Non-pigmented ciliary epithelial cell (primary cell): ENCODE measurements at places on chromosomes 5 and 9.

GRCh38 chr5:95426227-95426626 is 35.1 kb downstream of the FAM81B start:
- DNase-seq: no peak

DNA sequence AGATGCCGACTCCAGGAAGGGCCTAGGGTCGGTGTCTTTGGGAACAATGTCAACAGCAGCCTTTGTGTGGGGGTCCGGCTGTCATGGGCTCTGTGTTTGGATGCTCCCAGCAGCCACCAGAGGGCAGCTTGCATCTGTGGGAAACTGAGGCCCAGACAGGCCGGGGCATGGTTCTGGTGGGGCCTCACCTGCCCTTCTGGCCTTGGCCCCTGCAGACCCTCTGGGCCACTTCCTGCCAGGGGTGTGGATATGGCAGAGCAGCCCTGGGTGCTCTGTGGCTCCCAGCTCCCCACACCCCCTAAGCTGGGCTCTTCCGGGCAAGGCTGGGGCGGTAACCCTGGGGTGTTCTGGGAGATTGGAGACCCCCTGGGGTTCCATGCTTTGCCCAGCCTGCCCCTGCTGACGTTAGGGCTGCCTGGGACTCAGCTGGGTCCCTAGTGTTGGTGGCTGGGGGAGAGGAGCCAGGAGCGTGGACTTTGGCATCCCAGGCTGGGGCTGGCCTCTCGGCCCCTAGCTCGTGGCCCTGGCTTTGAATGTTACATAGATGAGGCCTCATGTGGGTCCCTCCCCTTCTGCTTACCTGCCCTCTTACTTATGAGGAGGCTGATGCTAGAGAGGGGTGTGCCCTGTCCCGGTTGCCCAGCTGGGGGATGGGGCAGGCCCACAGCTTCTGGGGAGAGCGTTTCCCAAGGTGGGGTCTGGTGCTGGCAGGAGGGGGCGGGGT is 38.3 kb downstream of the RXRA start:
- no peak for DNase-seq

DNA sequence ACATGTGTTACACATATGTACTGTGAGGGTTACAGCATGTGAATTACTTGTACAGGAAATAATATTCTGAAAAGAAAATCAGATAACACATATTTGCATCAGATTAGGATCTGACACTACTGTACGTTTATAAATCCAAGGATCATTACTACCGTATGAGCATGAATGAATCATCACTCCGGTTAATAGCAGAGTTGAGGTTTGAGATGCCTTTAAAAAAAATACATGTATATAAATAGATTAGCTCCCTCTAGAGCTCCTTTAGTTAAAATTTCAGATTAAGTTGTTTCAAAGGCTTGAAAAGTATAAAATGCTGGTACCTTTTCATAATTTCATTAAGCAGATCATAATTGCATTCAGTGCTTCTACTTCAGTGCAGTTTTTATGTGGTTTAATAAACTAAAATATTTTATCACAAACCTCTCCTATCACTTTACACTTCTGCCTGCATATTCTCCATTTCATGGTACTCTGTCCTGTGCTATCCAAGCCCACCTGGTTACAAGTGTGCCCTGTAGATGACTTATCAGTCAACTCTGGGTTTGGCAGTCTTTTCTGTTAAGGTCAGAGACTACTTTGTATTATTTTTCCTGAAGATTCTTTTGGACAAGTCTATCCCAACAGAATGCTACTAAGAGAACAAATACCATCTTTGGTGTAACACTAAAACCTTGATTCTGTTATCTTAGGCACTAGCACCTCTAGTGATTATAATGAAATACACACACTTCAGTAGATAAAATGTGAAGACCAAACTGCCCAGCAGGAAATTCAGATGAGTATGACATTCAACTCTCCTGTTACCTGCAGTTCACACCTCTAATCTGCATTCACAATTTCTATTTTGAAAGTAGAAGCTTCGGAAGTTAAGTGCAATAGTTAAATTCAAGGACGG is 48.0 kb upstream of the POU5F2 start:
- peak; percentile 59 for DNase-seq

DNA sequence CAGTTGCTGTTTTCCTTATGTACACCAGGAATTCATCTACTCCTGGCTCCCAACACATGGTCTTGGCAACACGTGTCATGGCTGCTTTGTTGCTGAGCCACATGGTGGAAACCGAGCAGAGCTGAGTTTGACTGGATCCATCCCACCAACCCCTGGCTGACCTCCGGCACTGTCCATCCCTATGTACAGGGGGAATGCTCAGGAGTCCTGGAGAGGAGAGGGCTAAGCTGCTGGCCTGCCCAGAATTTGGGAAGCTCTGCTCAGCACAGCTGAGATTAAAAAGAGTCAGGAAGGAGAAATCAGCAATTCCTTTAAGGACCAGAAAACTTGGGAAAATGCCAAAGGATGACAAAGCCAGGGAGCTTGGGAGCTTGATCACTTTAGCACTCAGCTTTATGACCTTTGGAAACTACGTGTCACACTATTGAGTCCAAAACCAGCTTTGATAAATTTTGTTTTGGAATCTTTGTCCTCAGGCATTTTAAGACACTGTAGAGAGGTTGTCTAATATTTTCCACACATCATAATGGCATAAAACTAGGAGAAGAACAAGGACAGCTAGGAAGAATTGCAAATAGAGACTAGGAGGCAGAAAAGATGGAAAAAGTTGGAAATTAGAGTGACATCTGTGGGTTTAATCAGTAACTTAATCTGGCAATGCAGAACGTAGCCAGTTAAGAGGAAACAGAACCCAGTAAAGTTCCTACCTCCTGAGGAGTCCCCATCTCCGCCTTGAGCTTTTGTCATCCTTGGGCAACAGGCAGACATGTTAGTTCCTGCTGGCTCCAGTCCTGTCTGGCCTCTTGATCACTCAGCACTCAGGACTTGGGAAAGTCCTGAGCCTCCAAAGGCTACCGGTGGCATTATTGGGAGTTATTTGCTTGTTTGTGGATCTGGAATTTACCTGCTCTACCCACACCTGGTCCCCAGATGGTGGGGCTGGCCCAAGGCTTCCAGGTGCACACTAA is 62.5 kb upstream of the PLPP1 start:
- DNase-seq: no peak

- no peak for DNase-seq
These were observed 283.1 kb downstream of the GLIS3 start for GRCh38 chr9:4016789-4017188.
